ENCODE measurements at places on chromosomes 2 and 18.

- no peak for DNase-seq
Observed at GRCh38 chr2:7609974-7610373, 692.8 kb downstream of the RNF144A start.

DNA sequence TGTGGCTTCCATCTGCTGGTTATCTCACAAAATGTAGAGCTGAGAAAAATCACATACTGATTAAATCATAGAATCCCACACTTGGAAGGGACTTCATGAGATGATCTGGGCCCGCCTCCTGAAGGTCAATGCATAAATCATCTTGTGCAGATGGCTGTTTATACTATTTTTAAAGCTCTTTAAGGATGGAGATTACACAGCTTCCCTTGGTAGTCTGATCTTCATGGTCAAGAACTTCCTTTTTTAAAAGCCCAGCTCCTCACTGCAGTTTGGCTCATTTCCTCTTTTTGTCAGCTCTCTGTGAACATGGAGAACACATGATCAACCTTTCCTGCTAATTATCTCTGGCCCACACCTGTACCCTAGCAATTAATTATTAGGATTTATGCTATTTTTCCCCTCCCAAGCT, 25.9 kb downstream of the GCG start:
- DNase-seq: no peak

- DNase-seq: no peak
Observed at GRCh38 chr2:96930351-96931010, 55.9 kb downstream of the FAM178B start.

DNA sequence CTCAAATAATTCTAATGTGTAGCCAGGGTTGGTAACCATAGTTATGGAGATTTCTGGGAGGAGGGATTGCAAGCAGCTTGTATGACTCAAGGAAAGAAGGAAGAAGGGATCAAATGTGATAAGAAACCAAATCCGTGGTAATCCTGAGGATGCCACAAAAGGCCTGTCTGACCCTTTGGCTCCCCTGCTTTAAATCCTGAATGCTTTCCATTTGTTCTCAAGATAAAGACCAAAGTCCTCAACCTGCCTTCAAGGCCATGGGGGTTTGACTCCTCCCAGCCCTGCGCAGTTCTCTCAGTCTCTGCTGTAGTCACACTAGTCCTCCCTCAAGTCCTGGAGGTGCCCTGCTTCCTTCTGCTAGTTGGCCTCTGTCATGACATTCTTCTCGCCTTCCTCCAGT, 74.0 kb downstream of the SUMO1 start:
- DNase-seq: no peak

GRCh38 chr2:172823261-172823850, 87.7 kb downstream of the RAPGEF4 start:
- DNase-seq: no peak
